ENCODE measurements at places on chromosomes 2 and 18. TPM values are rescaled to one million over a fixed set of nuclear protein-coding genes. Genes with fewer than 3 reads are reported as not detected.
A peak's percentile ranks its signal among the peaks of the same experiment; 100 is the strongest.

- DNase-seq = no peak
These were observed 514.1 kb downstream of the CPS1 start for GRCh38 chr2:211070547-211070946.

DNA sequence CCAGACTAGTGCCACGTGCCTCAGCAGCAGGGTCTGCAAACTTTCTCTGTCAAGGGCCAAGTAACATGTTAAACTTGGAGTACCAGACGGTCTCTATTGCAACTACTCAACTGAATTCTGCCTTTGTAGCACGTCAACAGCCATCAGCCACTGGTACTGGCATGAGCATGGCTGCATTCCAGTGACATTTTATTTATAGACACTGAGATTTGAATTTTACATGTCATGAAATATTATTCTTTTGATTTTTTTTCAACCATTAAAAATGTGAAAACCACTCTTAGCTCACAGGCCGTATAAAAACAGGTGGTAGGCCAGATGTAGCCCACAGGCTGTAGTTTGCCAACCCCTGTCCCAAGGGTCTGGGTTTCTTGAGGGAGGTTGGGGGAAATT is 199.7 kb downstream of the TPGS2 start:
- no peak for DNase-seq

- DNase-seq = peak; percentile 5
These were observed 42.5 kb downstream of the ZNF519 start for GRCh38 chr18:14089781-14090180.

DNA sequence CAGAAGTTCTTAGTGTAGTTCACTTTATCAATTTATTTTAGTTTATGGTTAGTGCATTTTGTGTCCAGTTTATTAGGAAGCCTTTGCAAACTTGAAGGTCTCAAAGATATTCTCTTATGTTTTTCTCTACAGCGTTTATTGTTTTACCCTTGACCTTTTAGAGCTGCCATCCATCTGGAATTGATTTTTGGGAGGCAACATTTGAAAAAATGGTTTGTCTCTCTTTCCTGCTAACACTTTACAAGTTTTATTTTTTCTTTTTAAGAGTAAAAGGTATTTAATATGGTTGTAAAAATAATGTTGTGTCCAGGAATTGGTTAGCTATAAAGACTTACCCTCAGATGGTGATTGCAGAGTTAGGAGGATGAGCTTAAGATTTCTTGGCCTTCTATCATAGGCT is 14.0 kb downstream of the GORASP2 start:
- no peak for DNase-seq

DNA sequence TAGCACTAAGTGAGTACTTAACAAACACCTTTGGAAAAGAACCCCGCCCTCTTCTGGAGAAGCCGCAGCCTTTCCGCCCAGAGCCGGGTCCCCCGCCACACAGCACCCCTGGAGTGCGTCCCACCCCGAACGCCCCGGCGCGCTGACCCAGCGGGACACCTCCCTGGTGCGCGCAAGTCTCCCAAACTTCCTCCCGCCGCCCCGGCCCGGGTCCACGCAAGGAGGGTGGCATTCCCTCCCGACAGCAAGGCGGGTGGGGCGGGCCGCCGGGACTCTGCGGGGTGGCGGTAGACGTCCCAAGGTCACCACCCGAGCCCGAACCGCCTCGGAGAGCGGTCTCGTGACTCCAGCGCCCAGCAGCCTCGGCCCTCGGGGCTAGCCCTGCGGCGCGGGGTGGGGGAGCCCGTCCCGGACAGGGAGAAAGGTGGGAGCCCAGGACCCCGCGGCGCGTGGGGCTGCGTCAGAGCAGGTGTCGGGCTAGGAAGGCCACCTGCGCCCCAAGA is 598 bp downstream of the CCDC93 start:
- peak; percentile 33 for DNase-seq

DNA sequence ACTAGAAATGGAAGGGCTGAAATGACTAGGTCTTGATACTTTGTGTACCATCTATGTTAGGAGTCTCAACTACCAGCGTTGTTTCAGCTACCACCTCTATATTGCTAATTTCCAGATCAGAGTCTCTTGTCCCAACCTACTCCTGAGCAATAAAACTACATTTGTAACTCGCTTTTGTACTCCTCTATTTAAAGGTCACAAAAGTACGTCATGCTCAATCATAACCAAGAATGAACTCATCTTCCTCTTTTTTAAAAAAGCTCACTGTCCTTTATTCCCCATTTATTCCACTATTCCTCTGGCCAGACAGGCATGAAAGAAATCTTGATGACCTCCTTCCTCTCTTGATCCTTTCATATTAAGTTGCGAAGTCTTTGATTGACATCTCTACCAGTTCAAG is 11.2 kb upstream of the MATN3 start:
- no peak for DNase-seq

GRCh38 chr2:173657996-173658717 is 303.5 kb downstream of the CDCA7 start:
- DNase-seq = peak; percentile 90

- DNase-seq = no peak
These were observed 109.2 kb downstream of the VIT start for GRCh38 chr2:36805635-36806224.

DNA sequence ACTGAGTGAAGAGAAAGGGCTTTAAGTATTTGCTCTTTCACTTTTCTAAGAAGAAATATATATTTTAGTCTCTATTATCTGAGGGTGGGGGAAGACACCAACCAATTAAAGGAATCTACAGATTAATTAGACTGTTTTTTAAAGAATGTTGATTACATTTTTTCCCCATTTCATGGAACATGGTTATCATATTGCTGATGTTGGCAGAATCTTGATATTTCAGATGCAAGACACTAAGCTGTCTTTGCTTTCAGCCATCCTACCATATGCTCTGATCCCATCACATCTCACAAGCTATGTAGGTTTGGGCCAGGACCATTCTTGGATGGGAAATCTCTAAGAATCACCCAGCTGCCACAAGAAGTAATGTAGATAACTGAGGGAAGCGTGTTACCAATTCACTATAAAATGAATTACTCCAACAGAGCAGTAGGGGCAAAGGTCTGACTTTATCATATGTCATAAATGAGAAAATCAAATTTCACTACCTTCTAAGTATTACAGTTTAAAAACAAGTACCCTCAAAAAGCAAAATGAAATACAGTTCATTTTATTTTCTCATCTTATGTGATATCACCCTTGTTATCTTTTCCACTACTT is 6.7 kb upstream of the TBR1 start:
- no peak for DNase-seq

- no peak for DNase-seq
These were observed 32.8 kb upstream of the PEX13 start for GRCh38 chr2:60984720-60985119.

DNA sequence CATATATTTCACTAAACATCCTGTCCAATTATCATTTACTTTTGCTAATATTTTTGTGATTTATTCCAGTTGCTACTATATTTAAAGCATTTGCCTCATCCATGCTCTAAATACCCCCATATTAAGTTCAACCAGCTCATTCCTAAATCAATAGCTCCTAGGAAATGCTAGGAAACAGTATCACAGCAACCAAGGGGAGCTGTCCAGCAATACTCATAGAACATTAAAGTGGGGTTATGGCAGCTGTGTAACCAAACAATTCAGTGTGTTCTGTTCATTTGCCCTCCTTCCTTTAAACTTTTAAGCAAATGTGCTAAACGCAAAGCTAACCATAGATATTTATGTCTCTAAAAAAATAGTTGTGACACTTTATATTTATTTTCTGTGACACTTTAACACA is 41.1 kb downstream of the ACVR1C start:
- no peak for DNase-seq

DNA sequence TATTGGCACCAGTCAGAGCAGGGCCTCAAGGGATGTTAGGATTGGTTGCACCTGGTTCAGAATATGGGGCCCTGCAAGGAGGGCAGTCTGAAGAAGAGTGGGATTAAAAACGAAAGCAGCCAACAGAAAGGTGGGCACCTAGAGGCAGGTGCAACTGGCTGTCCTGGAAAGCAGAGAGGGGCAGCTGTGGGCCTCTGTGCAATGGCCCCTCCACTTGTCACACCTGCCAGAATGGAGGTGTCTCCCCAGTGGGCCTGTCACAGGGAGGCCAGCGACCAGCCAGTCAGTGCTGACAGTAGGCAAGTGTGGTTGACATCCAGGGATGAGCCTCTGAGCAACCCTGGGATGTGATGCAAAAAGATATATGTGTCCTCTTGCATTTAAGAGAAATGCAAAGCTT is 37.7 kb downstream of the INPP4A start:
- no peak for DNase-seq

DNA sequence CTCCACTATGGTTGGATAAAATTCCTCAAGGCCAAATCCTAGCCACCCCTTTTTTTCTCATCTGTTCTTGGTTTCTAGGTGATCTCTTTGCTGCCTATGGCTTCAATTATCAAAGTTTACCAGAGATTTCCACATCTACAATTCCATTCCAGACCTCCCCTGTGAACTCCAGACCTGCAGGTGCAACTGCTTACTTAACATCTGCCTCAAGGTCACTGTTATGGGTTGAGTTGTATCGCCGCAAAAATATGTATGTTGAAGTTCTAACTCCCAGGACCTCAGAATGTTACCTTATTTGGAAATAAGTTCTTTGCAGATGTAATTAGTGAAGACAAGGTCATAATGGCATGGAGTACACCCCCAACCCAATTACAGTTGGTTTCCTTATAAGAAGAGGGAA is 60.4 kb upstream of the SOS1 start:
- no peak for DNase-seq

GRCh38 chr2:173631127-173631460 is 276.4 kb downstream of the CDCA7 start:
- no peak for DNase-seq

DNA sequence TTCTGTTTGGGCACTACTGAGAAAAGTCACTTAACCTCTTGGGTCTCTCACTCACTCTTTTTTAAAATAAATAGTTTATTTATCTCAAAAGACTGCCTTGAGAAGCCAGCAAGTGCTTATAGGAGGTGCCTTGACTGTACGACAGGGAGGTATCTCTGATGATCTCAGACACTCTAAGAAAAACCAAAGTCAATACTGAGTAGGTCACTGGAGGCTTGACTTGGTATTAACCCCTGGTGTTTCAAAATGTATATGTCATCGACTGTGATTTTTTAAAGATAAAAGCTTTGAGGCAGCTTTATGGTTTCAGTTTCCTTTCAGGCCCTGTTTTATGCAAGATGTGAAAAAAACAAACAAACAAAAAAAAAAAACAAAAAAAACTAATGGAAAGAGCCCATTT is 33.7 kb downstream of the MREG start:
- DNase-seq = no peak

GRCh38 chr18:5456577-5457461 is 87.0 kb downstream of the EPB41L3 start:
- no peak for DNase-seq

DNA sequence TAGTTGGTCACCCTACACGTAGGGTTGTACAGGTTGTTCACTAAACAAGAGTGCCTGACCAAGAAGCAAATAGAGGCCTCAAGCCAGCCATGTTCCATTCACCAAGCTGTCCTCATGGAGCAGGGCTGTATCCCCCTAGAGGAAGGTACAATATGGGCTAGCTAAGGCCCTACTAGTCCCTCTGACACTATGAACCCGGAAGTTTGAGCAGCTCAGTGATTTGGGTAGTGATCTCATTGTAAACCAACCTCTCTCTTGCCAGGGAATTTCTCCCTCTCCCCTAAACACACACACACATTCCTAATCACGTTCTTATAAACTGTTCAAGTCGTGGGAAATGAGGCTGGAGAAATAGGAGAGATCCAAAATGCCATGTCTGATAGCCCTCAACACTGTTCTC is 6.7 kb upstream of the CYS1 start:
- no peak for DNase-seq

DNA sequence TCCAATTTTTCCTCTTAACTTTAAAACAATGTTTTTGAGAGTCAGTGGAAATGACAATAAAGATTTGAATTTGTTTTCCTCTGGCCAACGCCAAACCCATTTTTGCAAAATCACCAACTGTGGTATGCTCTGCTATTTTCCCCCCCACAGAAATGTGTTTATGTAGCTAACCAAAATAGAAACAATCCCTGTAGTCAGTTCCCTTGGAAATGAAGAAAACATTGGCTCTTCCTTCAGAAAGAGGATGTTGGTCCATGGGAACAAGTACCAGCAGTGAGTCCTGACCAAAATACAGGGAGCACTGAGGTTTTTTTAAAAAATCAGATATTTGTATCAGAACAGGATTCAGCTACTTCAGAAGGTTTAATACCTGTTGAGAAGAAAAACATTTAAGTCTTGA is 65.3 kb downstream of the SLC40A1 start:
- DNase-seq = no peak

- no peak for DNase-seq
These were observed 181.9 kb upstream of the DTNA start for GRCh38 chr18:34528177-34528576.

DNA sequence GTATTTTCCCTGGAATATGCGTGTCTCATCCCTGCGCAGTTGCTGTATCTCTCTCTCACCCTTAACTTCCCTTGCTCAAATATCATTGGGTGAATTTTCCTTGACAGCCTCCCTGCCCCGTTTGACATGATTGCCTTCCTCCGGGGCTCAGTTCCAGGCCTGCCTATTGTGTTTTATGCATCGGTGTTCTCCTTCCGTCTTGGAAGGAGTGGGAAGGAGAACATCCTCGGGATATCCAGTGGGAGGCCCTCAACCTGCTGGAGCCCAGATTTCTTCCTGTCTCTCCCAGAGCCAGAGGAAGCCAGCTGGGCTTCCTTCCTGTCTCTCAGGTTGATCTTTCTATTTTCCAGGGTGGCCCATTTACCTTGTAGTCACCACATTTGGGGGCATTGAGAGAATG is 434.7 kb upstream of the HS6ST1 start:
- no peak for DNase-seq

- DNase-seq = no peak
These were observed 138.5 kb upstream of the RASGRP3 start for GRCh38 chr2:33337981-33338380.

DNA sequence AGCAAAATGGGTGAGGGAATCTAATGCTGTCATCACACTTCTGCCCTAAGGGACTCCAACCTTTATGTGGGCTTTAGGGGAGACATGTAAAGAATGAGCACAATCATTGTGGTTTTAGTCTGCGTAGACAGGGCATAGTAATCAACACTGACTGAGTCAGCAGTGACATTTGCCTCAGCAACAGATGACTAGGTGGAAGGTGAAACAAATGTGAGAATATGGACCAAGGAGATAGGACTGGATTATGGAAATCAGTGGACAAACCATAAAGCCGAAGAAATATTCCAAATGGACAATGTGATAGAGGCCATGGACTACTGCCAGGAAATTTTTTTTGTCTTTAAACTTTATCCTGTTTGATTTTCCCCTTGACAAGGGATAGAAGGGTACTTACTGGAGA is 83.9 kb downstream of the PDK1 start:
- peak; percentile 76 for DNase-seq

GRCh38 chr2:20614201-20615067 is 36.5 kb downstream of the HS1BP3 start:
- no peak for DNase-seq

GRCh38 chr2:203656522-203657287 is 49.7 kb upstream of the CD28 start:
- DNase-seq = peak; percentile 90

GRCh38 chr18:12328179-12328823 is 20.3 kb downstream of the TUBB6 start:
- no peak for DNase-seq

- DNase-seq = no peak
These were observed 56.8 kb upstream of the MGAT4A start for GRCh38 chr2:98787700-98788099.

GRCh38 chr2:101037161-101037755 is 35.2 kb downstream of the RPL31 start:
- no peak for DNase-seq

Gene MGAT4A
- 0.79 TPM for polyA plus RNA-seq

Gene LIMS3
- 0.43 TPM for polyA plus RNA-seq

Gene KLHL41
- polyA plus RNA-seq = 0.14 TPM

Gene IMMT
- polyA plus RNA-seq = 53.3 TPM

Gene IL18R1
- 0.35 TPM for polyA plus RNA-seq

Gene DLGAP1
- polyA plus RNA-seq = not detected

All from mammary epithelial cell (primary cell).